ENCODE measurements at places on chromosomes 13 and 19.

DNA sequence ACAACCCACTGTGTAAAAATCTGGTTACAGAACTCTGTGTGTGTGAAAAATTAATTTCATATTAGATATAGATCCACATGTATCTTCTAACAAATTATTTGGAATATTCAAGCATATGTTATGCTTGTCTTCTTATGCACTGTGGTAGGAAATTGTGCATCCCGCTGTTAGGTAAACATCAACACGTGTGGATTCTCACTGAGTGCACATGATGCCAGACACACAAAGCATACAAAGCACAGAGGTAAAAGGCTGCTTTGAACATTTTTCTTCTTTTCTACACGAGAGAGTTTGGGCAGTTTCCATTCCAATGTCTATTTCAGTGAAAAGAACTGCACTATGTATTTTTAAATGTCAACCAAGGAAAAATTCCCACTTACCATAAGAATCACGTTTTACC is 354.9 kb downstream of the PCDH9 start:
- DNase-seq = no peak

GRCh38 chr19:28313633-28314032 is 899.3 kb downstream of the UQCRFS1 start:
- no peak for DNase-seq

DNA sequence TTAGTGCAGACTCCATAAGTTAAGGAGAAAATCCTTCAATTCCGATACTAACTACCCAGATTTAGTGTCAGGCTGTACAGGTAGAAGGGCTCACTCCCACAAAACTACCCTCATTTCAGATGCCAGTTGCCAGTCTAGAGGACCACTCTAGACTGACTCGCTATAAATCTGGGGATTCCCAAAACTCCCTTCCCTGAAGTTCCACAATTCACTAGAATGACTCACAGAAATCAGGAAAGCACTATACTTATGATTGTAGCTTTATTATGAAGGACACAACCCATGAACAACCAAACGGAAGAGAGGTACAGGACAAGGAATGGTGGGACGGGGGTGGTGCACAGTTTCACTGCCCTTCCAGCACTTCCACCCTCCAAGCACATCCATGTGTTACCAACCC is 321.2 kb downstream of the DIAPH3 start:
- DNase-seq = no peak

- DNase-seq = no peak
Observed at GRCh38 chr19:12733369-12734214, 892 bp downstream of the TRIR start.

DNA sequence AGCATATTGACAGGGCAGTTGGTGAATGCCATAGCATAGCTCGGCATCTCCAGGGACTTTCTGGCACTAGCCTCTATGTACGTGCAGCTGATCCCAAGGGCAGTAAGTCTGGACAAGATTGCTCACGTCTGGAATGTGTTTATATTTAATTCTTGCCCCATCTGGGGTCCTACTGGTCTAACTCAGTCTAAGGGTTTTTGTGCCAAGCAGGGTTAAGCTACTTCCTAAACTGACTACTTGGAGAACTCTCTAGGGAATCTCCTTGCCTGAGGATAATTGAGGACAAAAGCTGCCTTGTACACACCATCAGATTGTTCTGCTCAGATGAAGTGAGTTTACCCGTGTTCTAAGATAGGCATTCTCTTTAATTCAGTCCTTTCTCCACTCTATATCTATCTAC is 358.1 kb downstream of the MYO16 start:
- DNase-seq = no peak

DNA sequence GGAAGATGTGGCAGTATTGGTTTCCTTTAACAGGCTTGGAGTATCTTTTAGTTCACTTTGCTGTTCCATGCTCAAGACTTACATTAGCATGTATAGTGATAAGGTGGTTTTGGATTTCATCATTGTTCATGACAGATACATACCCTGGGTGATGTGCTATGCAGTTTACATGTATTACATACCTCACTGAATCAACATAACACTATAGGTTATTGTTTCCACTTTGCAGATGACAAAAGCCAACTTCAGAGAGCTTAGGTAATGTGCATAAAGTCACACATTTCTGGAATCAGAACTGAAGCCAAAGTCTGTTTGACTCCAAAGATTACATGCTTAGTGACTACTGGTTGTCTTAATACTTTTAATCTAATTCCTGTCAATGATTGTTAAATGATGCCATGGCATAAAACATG is 7.1 kb downstream of the COMMD6 start:
- DNase-seq = no peak

- DNase-seq = no peak
Observed at GRCh38 chr19:10603084-10603872, 16.2 kb upstream of the AP1M2 start.

- no peak for DNase-seq
Observed at GRCh38 chr19:29777781-29778309, 33.9 kb upstream of the CCNE1 start.

GRCh38 chr13:71727662-71728061 is 139.3 kb downstream of the DACH1 start:
- DNase-seq = no peak

DNA sequence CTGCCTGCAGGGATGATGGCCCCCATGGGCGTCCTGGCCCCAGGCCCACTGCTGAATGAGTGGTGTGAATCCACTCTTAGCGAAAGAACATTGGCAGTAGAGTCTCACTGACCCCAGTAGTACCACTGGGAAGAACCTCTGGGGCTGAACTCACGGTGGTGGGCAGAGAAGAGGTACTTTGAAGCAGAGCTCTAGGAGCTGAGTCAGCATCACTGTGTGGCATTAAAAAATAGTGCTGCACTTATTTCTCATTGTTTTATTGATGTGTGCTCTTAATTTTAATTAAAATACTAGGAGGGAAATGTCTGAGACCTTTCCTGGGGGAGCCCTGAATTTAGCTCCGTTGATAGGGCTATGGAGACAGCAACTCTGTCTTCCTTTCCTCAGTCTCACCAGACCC is 61.3 kb downstream of the CBY2 start:
- DNase-seq = no peak

DNA sequence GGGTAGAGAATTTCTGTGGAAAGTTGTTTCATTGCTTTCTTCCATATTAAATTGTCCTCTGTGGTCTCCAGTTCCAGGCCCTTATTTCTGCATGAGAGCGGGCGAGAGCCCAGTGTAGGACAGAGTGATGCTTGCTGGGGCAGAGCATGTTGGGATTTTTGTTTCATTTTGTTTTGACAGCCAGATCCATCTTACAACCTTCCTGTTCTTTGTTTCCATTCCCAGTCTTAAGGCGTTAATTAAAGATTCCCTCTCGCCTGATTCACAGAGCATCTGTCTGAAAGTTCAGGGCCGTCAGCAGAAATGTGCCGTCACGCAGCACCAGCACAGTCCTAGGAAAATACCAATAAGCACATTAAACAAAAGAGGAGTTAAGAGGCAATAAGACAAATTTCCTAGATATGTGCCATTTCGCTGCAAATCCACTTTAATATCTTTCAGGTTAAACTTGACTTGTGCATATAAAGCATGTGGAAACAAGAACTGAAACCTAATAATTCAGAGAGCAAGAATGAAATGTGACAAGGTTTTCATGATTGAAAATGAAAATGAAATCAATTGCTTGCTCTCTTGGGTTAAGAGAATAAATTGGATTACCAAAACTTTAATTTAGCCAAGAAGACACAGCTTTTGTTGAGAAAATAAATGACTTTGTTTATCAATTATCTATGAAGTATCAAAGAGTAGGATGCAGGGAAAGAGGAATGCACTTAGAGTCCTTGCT is 210.7 kb upstream of the SLC10A2 start:
- DNase-seq = no peak

DNA sequence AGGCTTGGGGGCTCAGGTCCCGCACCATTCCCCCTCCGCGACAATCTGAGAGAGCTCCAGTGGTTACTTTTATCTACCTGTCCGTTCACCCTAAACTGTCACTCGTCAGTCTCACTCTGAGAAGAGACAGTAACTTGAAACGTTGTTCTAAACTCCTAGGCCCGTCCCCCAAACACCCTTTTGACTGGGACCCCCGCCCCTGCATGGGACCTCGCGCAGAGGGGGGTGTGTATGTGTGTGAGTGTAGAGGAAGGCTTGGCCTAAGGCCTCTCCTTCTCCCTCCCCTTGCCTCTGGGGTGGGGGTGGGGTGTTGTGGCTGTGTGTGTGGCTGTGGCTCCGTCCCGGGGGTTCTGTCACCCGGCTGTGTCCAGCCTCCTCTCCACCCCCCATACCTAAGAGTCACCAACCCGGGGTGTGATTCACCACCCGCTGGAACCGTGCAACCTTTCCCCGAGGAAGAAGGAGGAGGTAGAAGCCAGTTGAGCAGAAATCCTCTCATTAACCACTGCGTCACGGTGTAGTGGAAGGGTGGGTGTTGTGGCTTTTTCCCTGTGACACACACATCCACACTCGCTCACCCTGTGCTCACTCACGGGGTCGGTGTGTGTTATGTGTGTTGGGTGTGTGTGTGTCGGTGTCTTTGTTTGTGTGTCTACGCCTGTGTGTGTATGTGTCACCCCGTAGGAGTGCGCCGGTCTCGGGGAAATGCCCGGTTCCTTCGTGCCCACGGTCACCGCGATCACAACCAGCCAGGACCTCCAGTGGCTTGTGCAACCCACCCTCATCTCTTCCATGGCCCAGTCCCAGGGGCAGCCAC is 2.4 kb downstream of the FOSB start:
- DNase-seq = no peak

DNA sequence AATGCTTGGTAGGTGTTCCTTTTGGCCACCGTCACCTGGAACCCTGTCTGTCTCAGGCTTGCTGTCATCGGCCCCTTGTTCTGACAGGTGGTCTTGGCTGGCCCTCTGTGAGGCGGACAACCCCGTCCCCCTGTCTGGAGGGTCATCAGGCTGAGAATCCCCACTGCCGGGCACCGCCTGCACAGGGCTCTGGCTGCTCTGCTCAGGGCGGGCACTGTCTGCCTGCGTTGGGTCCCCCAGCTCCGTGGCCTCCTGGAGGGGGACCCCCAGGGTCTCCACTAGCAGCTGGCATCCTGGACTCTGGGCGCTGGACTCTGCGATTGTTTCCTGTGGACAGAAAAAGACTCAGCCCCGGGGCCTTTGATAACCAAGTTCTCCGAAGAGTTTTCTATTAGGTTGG is 13.2 kb downstream of the NANOS3 start:
- DNase-seq = no peak

DNA sequence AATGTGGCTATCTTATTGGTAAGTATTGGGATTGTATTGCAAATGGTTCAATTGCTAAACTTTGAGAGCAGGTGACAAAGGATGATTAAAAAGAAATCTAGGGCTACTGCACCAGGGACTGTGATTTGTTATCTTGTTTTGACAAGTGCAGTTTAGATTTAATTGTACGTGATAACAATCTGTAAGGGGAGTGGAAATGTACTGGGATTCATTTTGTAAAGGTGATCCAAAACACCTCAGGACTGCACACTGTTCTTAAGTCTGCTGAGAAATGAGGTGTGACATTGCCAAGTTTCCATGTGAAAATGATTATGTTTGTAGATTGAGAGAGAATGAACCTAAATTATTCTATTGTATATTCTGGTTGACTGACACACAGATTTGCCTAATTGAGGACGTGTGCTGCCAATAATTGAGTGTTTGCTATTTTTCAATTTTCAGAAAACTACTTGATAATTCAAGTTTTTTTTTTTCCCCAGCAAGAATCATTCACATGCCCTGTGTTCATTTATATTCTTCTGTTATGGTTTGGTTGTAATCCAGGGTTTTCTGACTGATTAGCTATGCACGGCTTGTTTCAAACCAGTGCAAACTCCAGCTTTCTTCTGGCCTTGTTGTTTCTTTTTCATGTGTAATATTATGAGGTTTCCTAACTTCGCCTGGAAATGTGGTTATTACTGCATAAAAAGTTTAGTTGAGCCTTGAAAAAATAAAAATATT is 308.0 kb downstream of the OLFM4 start:
- DNase-seq = no peak

GRCh38 chr13:63691474-63691873 is 2275.8 kb upstream of the PCDH20 start:
- no peak for DNase-seq

DNA sequence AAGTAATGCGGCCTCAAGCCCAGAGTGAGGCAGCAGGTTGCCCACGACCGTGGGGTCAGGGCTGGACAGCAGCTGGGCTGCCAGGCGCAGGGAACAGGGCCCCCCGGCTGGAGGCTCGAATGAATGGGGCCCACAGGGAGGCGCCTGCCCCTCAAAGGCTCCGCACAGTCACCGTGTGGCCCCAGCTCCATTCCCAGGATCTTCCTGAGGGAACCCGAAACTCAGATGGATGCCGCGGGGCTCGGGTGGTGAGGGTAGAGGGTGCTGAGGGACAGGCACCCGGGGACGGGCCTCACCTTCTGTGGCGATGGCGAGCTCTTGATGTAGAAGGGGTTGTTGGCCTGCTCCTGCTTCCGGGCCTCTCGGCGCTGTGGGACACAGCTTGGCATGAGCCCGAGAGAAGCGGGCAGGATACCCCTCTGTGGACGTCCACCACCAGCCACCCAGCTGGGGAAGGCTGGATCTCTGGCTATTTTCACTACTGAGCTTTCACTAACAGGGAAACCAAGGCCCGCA is 19.3 kb downstream of the IZUMO4 start:
- DNase-seq = no peak

DNA sequence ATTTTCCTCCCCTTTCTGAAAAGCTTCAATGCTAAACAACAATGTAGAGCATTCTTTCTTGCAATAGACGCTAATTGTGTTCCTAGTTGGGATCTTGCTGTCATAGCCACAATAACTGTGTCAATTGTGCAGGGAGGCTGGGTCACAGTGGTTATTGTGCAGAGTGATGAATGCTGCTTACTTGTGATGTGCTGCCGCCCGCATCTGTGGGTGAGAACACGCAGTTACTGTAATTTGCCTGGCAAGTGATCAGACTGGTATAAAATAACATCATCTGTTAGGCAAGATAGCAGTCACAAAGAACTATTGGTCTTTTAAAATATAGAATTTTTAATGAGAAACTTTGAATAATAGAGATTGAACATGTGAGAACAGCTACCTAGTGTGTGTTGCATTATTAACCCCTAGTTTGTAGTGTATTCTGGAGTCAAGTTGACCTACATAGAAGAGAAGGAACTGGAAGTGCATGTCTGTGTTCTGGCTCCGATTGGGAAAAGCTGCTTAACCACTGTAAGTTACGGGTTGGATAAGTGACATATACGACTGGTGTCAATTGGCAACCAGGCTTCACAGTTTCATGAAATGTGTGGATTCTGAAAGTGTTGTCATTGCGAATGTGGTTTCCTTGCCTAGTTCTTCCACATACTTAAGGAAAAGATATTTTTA is 43.6 kb downstream of the SLAIN1 start:
- no peak for DNase-seq

All from NCI-H774 (cell line).